GM20000 (cell line): ENCODE measurements at places on chromosomes 2 and 18.

DNA sequence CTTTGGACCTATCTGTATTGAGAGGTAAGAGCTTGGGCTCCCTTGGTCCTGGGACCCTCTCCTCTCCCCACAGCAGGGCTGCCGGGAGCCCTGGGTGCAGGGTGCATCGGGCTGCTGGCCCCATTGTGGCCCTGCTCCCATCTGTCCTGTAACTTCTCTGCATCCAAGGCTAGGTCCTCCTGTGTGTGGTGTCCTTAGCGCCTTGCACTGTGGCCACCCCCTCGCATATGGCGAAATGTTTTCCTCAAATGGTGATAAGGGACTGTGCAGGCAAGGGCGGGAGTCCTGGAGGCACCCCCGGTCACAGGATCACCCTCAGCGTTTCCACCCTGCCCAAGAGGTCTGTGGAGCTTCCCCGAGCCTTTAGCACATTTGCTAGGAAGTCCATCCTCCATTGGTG, 208.2 kb downstream of the SH3RF3 start:
- DNase-seq: no peak

DNA sequence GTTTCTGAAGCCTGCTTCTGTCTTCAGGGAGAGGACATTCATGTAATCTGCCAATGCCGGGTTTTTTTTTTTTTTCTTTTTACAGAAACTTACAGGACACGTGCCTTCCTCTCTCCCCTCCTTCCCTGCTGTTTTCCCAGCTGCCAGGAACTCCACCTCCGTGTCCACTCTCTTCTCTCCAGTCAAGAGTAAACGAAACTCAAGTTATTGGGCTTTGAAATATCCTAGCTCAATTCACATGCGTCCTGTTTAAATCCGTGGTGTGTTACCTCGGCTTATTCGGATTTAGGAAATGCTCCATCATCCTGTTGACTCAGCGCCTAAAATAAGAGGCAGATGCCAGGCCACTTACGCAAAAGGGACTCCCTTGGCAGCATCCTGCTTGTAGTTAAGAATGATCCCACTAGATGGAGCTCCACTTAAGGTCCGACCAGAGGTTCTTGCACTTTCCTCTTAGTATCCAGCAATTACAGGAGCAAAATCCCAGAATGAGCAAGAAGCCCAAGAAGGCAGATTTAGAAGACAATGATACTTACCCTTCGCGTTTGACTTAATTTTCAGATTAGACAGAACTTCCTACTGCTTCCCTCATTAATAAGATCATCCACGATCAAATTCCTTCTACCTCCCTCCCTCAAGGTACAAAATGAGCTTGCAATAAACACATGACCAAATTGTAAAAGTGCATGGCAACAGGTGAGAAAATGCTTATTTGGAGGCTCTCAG, 97.2 kb upstream of the ZCCHC2 start:
- DNase-seq: peak; percentile 55

DNA sequence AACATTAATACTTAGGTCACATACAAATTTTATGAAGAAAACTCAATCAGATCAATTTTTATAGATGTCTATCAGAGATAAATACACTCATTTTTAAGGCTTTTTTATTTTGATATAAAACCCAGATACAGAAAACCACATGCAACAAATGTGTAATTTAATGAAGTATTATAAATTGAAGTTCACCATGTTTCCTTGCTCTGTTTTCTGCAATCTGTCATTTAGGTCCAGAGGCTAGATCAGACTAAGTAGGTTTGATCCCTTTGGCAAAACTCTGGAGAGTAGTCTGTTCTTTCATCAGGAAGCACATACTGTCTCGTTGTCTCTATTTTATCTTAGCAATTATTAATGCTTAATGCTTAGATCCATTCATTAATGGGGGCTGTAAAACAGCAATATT, 841.6 kb downstream of the MBD2 start:
- no peak for DNase-seq

DNA sequence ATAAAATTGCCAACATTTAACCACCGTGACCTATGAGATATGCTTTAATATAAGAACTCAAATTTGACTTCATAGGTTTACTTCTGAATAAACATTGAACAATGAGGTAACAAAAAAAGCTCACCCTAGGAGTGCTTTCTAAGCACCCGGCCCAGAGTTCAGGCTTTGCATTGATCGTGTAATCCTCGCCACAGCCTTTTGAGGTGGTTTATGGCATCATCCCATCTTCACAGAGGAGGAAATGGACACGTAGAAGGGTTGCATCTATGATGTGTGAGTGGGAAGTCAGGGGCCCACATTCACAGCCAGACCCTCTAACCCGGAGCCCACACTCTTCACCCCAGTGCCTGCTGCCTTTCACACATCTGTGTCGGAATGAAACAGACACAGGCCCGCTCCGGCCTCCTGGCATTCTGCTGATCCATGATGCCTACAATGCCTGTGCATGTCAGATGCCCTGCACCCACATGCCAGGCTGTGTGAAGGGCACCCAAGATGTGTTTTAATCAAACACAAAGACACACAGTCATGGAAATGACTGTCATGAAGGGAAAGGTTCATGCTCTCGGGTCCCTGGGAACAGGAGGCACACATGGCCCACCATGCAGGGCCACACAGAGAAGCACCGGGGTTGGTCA, 48.6 kb upstream of the RPL31 start:
- no peak for DNase-seq

- DNase-seq: no peak
These were observed 2.0 kb upstream of the UBE2F start for GRCh38 chr2:237964578-237965404.

DNA sequence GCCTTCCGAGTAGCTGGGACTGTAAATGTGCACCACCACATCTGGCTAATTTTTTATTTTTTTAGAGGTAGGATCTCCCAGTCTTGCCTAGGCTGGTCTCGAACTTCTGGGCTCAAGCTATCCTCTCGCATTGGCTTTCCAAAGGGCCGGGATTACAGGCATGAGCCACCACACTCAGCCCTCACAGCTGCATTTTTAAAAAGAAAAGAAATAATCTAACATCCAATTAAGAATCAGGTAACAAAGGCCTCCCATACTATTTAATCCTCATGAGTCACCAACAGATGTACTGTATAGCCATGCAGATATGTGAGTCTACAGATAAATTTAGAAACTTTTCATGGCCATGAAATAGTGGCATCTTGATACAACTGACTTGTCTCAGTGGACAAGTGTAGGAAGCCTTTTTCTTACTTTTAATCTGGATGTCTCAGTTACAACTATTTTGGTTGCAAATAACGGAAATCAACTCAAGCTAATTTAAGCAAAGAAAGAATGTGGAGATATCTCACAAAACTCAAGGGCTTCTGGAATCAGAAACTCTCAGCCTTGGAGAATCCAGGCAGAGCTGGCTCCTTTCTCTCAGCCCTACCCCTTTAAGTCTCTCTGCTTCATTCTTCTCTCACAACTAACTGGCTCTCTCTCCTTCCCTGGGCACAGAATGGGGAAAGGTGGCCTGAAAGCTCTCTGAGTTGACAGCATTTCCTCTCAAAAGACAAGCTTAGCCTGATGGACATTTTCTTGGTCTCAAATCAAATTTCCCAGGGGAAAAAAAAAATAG, 12.8 kb upstream of the PPM1B start:
- no peak for DNase-seq

GRCh38 chr2:118973542-118973951, 31.6 kb downstream of the MARCO start:
- no peak for DNase-seq

DNA sequence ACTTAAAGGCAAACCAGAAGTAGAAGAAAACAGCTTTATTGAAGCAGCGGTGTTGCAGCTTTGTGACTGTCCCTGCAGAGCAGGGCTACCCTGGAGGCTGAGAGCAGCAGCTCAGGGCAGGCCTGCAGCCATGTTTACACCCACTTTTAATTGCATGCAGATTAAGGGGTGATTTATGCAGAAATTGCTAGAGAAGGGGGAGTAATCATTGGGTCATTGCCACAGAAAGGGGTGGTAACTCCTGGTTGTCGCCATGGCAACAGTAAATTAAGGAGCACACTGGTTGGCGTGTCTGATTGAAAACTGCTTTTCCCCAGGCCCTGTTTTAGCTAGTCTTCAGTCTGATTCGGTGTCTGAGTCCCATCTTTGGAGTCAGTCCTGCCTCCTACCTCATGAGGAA, 195.4 kb upstream of the HDAC4 start:
- DNase-seq: no peak

- DNase-seq: no peak
These were observed 520.1 kb upstream of the RAB6C start for GRCh38 chr2:129459200-129459876.

DNA sequence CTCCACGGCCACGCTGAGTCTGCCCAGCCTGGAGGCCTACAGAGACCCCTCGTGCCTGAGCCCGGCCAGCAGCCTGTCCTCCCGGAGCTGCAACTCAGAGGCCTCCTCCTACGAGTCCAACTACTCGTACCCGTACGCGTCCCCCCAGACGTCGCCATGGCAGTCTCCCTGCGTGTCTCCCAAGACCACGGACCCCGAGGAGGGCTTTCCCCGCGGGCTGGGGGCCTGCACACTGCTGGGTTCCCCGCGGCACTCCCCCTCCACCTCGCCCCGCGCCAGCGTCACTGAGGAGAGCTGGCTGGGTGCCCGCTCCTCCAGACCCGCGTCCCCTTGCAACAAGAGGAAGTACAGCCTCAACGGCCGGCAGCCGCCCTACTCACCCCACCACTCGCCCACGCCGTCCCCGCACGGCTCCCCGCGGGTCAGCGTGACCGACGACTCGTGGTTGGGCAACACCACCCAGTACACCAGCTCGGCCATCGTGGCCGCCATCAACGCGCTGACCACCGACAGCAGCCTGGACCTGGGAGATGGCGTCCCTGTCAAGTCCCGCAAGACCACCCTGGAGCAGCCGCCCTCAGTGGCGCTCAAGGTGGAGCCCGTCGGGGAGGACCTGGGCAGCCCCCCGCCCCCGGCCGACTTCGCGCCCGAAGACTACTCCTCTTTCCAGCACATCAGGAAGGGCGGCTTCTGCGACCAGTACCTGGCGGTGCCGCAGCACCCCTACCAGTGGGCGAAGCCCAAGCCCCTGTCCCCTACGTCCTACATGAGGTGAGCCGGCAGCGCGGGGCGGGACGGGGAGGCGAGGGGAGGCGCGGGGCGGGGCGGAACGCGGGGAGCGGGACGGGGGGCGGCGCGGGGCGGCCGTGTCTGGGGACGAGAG, 15.2 kb downstream of the NFATC1 start:
- no peak for DNase-seq

DNA sequence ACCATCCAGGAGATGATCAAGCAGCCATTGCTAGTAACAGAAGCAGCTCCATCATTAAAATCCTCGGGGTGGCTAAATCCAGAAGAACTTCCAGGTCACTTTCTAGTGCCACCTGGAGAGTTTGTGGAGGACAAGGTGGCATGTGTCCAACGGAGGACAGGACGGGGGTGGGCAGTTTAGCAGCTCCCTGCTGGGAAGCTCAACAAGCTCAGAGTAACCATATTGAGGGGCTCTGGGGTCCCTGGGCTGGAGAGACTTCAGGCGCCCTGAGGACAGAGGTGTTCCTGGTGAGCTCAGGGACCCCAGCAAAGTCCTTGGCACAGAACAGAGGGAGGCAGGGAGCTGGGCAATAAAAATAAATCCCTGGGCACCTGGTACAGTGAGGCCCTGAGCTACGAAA, 140.0 kb upstream of the FHL2 start:
- no peak for DNase-seq

DNA sequence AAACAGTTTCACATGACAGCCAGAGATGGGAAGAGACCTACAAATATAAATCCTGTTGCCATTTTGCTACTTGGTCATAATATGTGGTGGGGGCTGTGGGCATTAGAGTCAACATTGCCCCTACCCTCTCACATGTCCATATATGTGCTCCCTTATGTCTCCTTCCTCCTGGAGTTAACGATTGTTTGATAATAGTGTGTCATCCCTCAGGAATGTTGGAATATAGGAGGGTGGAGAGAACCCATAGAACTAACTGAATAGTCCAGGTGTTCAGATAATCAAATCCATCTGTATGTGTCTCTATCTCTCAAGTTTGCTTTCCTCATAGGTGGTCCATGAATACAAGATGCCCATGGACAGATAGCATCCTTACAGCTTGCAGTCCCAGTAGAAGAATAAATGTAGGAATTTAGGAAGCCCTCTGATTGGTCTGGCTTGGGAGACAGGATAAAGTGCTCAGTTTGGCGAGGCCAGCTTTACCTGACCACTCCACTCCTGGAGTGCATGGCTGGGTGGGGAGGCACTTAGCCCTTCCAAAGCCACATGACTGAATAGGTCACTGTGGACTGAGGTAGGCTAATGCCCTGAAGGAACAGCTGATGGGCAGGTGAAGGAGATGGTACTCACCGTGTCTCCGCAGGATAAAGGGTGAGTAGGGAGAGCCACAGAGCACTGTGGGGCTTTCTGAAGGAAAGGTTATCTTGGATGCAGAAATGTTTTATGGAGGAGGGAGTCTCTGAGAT, 166.9 kb downstream of the CDCA7 start:
- no peak for DNase-seq

- no peak for DNase-seq
These were observed 329.3 kb downstream of the ETAA1 start for GRCh38 chr2:67726416-67726815.

DNA sequence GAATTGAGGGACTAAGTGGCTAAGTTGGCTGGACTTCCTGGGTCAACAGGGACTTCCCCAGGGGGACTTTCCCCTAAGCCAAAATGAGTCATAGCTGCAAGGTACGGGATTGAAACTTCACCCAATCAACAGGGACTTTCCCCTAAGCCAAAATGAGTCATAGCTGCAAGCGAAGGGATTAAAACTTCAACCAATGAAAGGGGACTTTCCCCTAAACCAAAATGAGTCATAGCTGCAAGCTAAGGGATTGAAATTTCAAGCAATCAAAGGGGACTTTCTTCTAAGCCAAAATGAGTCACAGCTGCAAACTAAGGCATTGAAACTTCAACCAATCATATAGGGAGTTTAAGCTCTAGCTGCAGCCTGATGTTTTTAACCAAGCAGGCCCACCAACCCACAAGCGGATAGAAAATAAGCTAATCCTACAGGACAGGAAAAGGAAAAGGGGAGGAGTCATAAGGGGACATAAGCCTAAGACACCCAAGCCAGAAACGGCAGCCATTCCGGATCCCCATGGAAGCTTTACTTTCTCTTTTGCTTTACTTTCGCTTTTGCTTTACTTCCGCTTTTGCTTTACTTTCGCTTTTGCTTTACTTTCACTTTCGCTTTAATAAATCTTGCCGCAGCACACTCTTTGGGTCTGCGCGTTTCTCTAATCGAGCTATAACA, 1375.4 kb upstream of the CELF4 start:
- peak; percentile 65 for DNase-seq

DNA sequence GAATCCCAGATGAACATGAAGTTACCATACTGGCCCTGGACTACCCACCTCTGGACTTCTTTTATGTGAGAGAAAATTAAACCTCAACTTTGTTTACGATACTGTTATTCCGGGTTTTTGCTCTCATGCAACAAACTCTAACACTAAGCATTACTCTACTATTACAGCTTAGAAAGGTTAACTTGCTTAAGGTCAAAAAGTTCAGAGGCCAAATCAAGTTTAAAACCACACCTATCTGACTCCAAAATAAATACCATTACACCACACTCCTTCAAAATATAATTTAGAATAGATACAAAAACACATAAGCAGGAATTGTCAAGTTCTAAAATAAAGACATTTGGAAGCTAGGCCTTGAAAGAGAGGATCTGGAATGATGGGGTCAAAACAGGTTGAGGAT, 75.0 kb downstream of the DTNB start:
- no peak for DNase-seq

GRCh38 chr2:5703166-5703565, 11.0 kb downstream of the SOX11 start:
- no peak for DNase-seq
